ENCODE measurements at places on chromosomes 3 and 15. TPM values are rescaled to one million over a fixed set of nuclear protein-coding genes. Genes with fewer than 3 reads are reported as not detected.
A peak's percentile ranks its signal among the peaks of the same experiment; 100 is the strongest.

GRCh38 chr3:188179006-188179966 lies 25.3 kb downstream of the LPP start:
- peak; percentile 45 for DNase-seq

- no peak for DNase-seq
Observed at GRCh38 chr15:34365836-34366235, 1.2 kb downstream of the LPCAT4 start.

SLC38A3 gene
- not detected for total RNA-seq

DNA sequence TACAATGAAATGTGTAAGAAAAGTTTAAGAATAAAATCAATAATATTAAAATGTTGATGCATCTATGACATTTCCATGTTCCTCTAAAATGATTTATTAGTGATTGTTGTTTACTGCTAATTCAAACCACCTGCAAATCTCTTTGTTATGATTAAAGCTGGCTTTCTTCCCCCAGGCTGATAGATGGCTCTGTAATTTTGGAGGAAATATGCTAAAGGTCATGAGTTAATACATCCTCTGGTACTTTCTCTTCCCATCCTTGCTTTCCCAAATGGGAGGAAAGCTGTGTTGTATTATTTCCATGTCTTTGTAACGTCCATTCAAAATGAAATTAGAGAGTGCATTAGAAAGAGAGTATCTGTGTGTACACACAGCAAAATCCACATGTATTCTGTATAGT lies 139.5 kb upstream of the TMCO5A start:
- no peak for DNase-seq

DNA sequence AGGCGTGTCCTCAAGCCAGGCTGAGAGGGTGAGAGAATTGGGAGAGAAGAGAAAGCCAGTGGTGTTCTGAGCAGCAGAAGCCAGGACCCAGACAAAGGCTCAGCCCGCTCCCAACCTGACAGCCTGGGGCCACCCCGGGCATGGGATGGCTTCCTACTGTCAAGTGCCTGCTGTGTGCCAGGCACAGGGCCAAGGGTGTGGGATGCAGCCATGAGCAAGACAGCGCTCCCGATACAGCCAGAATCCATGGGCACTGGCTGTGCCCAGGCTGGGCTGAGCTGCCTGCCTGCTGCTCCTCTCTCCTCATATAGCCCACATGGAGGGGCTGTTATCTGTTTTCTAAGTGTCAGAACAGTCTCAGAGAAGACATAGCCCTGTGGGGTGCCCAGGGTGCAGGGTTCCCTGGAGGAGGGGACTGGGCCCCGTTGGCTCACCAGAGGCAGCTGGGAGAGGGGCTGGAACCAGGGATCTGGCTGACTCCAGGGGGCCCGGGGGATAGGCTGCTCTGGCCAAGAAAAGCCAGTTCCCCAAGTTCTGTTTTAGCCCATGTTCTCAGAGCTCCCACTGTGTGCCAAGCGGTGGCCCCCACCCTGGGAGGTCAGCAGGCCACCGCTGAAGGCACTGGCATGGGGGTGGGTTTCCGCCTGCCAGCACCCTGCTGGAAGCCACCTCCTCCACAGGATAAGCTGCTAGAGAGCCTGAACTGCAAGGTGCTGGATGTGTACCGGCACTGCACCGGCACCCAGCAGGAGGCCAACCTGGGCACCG lies 39.0 kb downstream of the CFAP100 start:
- DNase-seq = peak; percentile 27

TMEM212 gene
- total RNA-seq = not detected

GMNC gene
- not detected for total RNA-seq

All from MG63 (cell line).